ENCODE measurements at places on chromosomes 4 and X.

- no peak for DNase-seq
These were observed 117.7 kb downstream of the ADAM29 start for GRCh38 chr4:175035905-175036304.

- no peak for DNase-seq
These were observed 59.0 kb downstream of the WWC2 start for GRCh38 chr4:183158062-183158461.

- no peak for DNase-seq
These were observed 245.1 kb upstream of the ETNPPL start for GRCh38 chr4:109007976-109008375.

GRCh38 chr4:21811565-21811964, 137.0 kb downstream of the KCNIP4 start:
- DNase-seq = no peak

- DNase-seq = no peak
These were observed 642.3 kb upstream of the CPEB2 start for GRCh38 chr4:14359991-14360390.

DNA sequence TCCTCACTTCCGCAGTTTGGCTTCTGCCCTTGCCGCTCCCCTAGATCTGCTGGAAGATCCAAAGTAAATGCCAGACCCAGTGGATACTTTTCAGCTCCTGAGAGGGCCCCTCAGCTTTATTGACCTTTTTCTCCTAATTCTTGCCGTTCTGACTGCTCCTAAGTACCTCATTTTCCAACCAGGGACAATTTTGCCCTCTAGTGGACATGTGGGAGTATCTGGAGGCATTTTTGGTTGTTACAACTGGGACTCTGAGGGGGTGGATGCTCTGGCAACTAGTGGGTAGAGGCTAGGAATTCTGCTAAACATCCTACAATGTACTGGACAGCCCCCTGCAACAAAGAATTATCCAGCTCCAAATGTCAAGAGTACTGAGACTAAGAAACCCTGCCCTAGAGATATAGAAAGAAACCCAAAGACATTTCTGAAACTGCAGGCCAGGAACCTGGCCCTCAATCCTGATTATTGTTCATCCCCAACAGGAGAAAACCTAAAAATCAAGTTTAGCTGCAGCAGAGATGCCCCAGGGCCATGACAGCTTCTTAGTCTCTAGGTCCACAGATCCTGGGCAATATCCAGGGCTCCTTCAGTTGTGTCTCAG, 3.4 kb downstream of the TEX13B start:
- no peak for DNase-seq

GRCh38 chr4:183390374-183390773, 54.1 kb upstream of the CDKN2AIP start:
- no peak for DNase-seq

- no peak for DNase-seq
These were observed 140.4 kb upstream of the WDFY3 start for GRCh38 chr4:85106805-85107336.

DNA sequence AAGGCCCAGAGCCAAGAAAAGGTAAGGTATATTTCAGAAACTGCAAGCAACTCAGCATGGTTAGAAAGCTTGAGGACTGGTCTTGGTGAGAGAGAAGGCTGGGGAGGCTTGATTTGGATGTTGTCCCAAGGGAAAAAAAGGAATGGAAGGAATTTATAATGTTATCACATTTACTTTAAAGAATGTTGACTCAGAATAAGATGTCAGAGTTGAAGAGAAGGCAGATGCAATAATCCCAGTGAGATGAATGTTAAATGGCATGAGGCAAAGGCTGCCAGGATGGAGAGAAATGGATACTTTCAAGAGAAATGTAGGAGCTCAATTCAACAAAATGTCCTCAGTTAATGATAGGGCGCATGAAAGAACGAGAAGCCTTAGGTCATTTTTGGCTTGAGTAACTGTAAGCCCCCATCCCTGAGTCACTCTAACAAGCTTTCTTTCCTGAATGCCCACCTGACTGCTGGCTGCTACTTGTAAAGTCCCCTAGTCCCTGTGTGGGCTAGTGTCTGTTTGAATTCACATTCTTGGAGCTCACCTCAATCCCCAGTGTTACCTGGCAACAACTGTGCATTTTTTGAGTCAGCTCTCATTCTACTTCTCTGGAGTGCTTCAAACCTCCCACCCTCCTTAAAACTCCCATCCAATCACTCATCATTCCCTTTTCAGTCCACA, 103.0 kb upstream of the TAPT1 start:
- no peak for DNase-seq

DNA sequence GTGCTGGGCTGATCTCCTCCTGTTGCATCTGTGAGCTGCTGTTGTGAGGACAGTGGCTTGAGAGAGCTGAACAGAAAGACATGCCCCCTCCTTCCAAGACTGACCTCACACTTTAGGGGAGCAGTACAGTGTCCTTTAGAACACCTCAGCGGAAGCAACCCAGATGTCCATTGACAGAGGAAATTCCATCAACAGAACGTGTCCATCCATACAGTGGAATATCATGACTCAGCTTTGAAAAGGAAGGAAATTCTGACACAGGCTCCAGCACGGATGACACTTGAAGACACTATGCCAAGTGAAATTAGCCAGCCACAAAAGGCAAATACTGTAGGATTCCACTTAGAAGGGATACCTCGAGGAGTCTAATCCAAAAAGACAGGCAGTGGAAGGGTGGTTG, 103.5 kb downstream of the GPR143 start:
- DNase-seq = no peak
